ENCODE measurements at places on chromosomes 2 and 18.
A peak's percentile ranks its signal among the peaks of the same experiment; 100 is the strongest.

GRCh38 chr18:39460136-39460535 is 1894.5 kb upstream of the CELF4 start:
- H3K4me1 ChIP-seq, result peaks cover under 1% of the 10 kb centered on the region
- DNase-seq, result no peak

DNA sequence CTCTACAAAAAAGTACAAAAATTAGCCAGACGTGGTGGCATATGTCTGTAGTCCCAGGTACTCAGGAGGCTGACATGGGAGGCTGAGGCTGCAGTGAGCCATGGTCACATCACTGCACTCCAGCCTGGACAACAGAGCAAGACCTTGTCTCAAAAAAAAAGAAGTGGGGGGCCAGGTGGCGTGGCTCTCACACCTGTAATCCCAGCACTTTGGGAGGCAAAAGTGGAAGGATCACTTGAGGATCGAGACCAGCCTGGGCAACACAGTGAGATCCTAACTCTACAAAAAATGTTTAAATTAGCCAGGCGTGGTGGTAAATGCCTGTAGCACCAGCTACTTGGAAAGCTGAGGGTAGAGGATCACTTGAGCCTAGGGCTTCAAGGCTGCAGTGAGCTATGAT is 23.1 kb downstream of the KCNG3 start:
- no peak overlapping the region for H3K4me3 ChIP-seq
- no peaks in the 10 kb centered on the region for H3K4me1 ChIP-seq
- H3K36me3 ChIP-seq, result 0 out of 2 replicates have a peak, but pooled peaks cover 4% of the 10 kb centered on the region
- no peak for DNase-seq
- no peaks in the 10 kb centered on the region for H3K27me3 ChIP-seq

DNA sequence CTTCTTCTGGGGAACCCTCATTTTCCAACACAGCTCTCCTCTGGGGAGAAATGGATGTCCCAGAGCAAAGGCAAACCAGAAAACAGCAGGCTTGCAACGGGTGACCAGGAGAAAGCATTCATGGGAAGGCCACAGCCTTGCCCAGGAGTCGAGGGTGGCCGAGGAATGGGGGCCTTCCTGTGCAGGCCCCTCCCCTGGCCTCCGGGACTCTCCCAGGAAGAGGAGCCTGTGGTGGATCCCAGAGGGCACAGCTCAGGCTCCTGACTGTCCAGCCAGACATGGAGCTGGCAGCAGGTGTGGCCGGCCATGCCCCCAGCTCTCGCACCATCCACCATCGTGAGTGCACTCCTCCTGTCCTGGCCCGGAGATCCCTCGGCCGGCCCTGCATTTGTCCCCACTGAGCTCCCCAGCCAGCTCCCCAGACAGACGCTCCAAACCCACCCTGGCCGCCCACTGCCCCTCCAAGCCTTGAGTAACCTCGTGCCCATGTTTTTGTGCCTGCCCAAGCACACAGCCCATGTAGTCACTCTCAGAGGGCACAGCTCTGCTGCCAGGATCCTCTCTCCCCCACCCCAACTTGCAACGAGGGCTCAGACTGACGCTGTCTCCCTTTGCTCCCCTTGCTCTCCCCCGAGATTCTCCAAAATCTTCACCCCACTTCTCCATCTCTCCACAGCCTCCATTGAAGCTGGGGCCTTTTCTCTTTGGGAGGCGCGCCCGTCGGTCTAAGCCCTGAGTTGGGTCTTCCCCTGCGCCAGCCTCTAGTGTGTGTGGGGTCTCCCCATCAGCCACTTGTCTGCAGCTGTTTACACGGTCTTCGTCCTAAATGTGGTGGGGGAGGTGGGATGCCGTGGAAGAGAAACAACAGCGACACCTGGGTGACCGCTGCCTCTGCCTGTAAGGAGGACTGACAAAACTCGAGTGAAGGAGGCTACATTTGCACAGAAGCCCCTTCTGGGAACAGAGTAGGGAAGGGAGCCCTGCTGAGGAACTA is 9.8 kb downstream of the PRLH start:
- H3K4me1 ChIP-seq, result peaks cover 6% of the 10 kb centered on the region
- no peaks in the 10 kb centered on the region for H3K36me3 ChIP-seq
- no peaks in the 10 kb centered on the region for H3K27me3 ChIP-seq
- no peak overlapping the region for H3K27ac ChIP-seq

GRCh38 chr2:6644261-6644660 is 221.4 kb downstream of the CMPK2 start:
- no peak overlapping the region for H3K27ac ChIP-seq
- peaks cover 14% of the 10 kb centered on the region for H3K4me1 ChIP-seq
- H3K36me3 ChIP-seq, result no peaks in the 10 kb centered on the region
- no peak overlapping the region for H3K4me3 ChIP-seq
- no peaks in the 10 kb centered on the region for H3K27me3 ChIP-seq

GRCh38 chr18:63553081-63553480 is 10.9 kb downstream of the SERPINB12 start:
- no peak for DNase-seq
- H3K4me3 ChIP-seq, result no peak overlapping the region
- no peaks in the 10 kb centered on the region for H3K4me1 ChIP-seq
- H3K27ac ChIP-seq, result no peak overlapping the region

GRCh38 chr2:68588589-68588988 is 54.8 kb upstream of the PROKR1 start:
- H3K27me3 ChIP-seq, result no peaks in the 10 kb centered on the region
- no peaks in the 10 kb centered on the region for H3K36me3 ChIP-seq
- no peaks in the 10 kb centered on the region for H3K4me1 ChIP-seq

- no peaks in the 10 kb centered on the region for H3K4me1 ChIP-seq
- no peak overlapping the region for H3K4me3 ChIP-seq
- DNase-seq, result no peak
Observed at GRCh38 chr2:239137165-239137897, 263.5 kb downstream of the HDAC4 start.

DNA sequence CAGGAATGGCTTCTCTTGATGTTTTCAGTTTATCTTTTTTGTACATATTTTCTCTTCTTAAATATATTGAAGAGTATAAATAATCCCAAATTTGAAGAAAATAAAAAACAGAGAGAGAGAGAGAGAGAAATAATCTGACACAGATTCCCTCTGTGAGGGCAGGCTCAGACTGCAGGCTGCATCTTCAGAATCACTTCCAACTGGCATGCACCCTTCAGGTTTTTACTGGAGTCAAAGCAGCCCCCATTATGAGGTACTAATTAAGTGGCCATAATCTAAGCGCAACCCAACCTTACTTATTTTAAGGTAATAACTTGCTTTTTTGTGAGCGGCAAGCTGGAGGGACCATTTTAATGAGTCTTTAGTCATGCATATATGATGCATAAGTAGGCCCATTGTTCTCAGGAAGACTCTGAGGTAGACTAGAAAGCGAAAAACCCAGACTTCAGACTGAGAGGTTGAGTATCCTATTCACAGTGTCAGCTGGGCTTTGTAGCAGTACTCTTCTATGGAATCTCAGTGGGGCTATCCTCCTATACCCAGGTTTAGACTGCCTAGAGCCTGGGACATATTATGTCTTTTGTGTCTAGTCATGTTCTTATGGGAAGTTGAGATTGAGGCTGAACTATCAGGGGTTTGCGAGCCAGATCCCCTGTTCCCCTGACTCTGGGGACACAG is 167.4 kb downstream of the SP3 start:
- H3K4me3 ChIP-seq, result no peak overlapping the region
- no peaks in the 10 kb centered on the region for H3K36me3 ChIP-seq
- peak overlapping the region; percentile 34 for H3K27ac ChIP-seq
- H3K27me3 ChIP-seq, result no peaks in the 10 kb centered on the region
- H3K4me1 ChIP-seq, result peaks cover 36% of the 10 kb centered on the region
- peak; percentile 58 for DNase-seq

GRCh38 chr2:138829326-138829919 is 49.2 kb upstream of the NXPH2 start:
- H3K36me3 ChIP-seq, result no peaks in the 10 kb centered on the region
- no peak overlapping the region for H3K27ac ChIP-seq
- no peaks in the 10 kb centered on the region for H3K27me3 ChIP-seq
- DNase-seq, result peak; percentile 84
- H3K4me1 ChIP-seq, result no peaks in the 10 kb centered on the region

DNA sequence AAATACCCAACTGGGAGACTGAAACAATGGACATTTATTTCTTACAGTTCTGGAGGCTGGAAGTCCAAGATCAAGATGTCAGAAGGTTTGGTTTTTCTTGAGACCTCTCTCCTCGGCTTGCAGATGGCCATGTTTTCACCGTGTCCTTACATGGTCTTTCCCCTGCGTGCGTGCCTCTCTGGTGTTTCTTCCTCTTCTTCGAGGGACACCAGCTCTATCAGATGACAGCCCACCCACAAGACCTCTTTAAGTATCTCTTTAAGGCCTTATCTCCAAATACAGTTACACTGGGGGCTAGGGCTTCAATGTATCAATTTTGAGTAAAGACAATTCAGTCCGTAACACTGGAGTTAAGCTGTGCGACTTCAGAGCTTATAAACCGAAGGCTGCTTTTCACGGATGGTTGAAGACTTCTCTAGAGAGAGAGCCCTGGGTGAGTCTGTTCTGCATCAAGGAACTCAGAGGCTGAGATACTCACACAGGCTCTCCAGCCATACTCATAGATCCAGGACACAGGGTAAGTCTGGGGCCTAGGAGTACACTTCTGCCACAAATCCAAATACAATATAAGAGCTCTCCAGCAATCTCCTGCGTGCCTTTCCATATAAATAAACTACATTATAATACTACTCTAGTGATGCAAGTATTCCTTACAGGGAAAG is 339.9 kb upstream of the PKDCC start:
- H3K27me3 ChIP-seq, result no peaks in the 10 kb centered on the region
- H3K4me3 ChIP-seq, result no peak overlapping the region
- H3K4me1 ChIP-seq, result no peaks in the 10 kb centered on the region
- H3K27ac ChIP-seq, result no peak overlapping the region

Measured in GM23338 (cell line).